ENCODE measurements at places on chromosomes 12 and 14. TPM values are rescaled to one million over a fixed set of nuclear protein-coding genes. Genes with fewer than 3 reads are reported as not detected.

The CCDC63 gene
- not detected for total RNA-seq

The FOXG1 gene
- not detected for total RNA-seq

The NFE2 gene
- total RNA-seq: not detected

The CD163 gene
- total RNA-seq: not detected

The NAV3 gene
- 28.6 TPM for total RNA-seq

The STXBP6 gene
- not detected for total RNA-seq

The RNASE7 gene
- total RNA-seq: 5.5 TPM

The JPH4 gene
- total RNA-seq: not detected

The CSAD gene
- total RNA-seq: 4.5 TPM

The AKAP5 gene
- not detected for total RNA-seq

The RNASE3 gene
- total RNA-seq: not detected

The SNX6 gene
- total RNA-seq: 114 TPM

The NPFF gene
- not detected for total RNA-seq

The KCNJ8 gene
- total RNA-seq: not detected

The SLCO1C1 gene
- total RNA-seq: not detected

The RTL1 gene
- total RNA-seq: not detected

The ANO2 gene
- not detected for total RNA-seq

The STAC3 gene
- not detected for total RNA-seq

The TMEM119 gene
- 0.49 TPM for total RNA-seq

The PLD4 gene
- total RNA-seq: not detected

The PRIM1 gene
- 20.8 TPM for total RNA-seq

The MCRS1 gene
- 69.7 TPM for total RNA-seq

The ENDOU gene
- not detected for total RNA-seq

The MAX gene
- 46.4 TPM for total RNA-seq

The NRL gene
- total RNA-seq: 2.2 TPM

The LBHD2 gene
- total RNA-seq: not detected

The CCDC92 gene
- total RNA-seq: 17.6 TPM

The CISTR gene
- not detected for total RNA-seq

The TSPAN8 gene
- not detected for total RNA-seq

The C12orf56 gene
- total RNA-seq: 0.23 TPM

The HAL gene
- total RNA-seq: 0.08 TPM

The CFL2 gene
- 17.2 TPM for total RNA-seq

The LRP10 gene
- 83.4 TPM for total RNA-seq

The DENND5B gene
- 5.7 TPM for total RNA-seq

The ATP23 gene
- total RNA-seq: 14.7 TPM

The FGF6 gene
- total RNA-seq: not detected

The SERPINA10 gene
- not detected for total RNA-seq

Measured in hair follicular keratinocyte (primary cell).